Stimulated activated CD4-positive, alpha-beta T cell treated with anti-CD3 and anti-CD28 coated beads, Interleukin-1b, Interleukin-23, amount 100 ng/mL, for 1 hour (primary cell): ENCODE measurements at places on chromosomes 16 and 17.

- no peak for DNase-seq
Measured at GRCh38 chr16:67112591-67113399, 3.1 kb downstream of the PHAF1 start.

DNA sequence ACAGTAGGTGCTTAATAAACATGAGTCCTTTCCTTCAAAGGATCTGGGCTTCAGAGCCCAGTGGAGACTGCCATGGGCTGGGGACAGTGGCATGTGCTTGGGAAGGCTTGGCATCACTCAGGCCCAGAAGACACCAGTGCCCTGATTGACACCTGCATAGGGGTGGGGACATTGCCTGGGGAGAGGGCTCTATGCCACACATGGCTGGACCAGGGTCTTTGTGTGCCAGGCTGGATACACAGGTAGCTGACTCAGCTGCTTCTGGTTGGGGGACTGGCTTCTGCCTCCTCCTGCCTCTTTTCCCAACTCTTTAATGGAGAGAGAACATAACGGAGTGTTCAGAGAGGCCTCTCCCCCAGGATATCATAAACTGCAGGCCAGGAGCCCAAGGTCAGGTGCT, 93.1 kb upstream of the TMEM97 start:
- no peak for DNase-seq

DNA sequence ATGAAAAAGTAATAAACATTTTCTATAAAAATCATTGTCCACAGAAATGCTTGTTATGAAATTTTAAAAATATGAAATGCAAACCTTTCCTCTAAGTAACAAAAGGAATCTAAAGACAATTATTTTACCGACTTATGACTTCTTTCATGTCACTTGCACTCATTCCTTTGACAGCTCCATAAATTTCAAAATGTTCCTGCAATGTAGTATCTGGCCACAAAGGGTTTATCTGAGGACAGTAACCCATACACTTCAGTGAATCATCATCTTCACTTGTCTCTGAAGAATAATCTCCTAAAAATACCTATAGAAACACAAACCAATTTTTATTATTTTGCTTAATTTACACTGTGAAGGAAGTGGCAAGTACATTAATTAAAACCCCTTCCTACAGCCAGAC, 25.6 kb upstream of the ABCA10 start:
- DNase-seq: no peak

- no peak for DNase-seq
Measured at GRCh38 chr16:86107215-86107825, 208.4 kb downstream of the IRF8 start.

GRCh38 chr16:79294568-79294967, 306.0 kb downstream of the MAF start:
- no peak for DNase-seq

DNA sequence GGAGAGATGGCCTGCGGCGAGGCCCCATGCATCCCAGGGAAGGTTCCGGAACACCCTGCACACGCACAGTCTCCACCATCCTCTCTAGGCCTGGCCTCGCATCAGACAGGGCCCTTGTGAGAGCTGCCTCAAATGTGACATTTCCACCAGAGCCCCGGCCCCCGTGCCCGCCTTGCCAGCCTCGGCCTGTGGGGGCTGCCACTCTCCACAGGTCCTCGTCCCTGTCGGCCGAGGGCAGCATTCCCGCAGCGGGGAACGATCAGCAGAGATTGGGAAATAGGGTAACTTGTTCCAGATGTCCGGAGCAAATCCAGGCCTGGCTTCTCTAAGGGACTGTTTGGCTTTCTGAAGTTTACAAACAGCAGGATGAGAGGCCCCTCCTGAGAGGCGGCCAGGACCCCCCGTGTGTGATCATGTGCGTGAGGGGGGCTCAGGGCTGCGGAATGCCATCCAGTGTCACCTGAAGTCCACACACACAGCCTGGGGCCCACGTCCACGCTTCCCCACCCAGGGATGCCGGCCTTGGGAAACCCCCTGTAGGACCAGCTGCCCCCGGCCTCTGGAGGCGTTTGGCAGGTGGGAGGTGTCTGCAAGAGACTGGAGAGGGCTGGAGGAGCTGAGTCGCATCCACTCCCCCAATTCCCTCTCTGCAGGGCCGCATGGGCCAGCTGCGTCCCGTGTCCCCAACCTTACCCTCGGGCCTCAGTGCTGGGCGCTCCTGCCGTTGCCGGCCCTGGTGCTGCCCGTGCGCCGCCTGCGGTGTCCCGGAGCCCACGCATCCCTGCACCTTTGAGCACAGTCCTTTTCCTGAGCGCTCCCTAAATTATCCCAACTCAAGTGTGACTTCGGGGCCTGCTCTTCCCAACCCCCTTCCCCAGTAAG, 70.4 kb downstream of the ZDHHC7 start:
- no peak for DNase-seq

DNA sequence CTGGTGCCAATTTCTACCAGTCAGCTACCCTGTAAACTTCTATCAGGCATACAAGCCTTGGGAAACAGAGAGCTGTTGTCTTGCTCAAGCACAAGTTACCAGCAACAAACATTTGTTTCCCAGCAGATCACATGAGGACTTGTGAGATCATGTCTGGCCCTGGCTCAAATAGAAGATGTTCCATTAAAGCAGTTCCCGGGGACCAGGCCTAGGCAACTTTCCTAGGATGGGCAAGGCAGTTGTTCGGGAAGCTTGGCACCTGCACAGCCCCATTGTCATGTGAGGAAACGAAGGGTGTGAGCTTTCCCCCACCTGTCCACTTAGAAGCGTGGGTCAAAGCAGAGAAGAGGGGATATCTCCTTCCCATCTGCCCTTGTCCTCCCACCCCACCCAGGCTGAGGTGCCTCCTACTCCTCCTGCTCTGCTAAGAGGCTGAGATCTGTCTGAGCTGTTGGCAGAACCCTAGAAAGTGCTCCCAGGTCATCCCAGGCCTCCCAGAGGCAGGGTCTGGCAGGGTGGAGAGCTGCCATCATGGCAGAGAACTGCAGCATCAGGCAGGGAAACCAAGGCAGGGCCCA, 11.2 kb upstream of the SLC47A2 start:
- DNase-seq: no peak

GRCh38 chr17:61135782-61136181, 263.9 kb upstream of the TBX2 start:
- DNase-seq: no peak

GRCh38 chr16:85563515-85564276, 49.4 kb upstream of the GSE1 start:
- no peak for DNase-seq
